Activated CD4-positive, alpha-beta T cell treated with anti-CD3 and anti-CD28 coated beads, Interleukin-2, amount 50 U/mL, for 1 hour (primary cell): ENCODE measurements at places on chromosomes 2 and 18.

DNA sequence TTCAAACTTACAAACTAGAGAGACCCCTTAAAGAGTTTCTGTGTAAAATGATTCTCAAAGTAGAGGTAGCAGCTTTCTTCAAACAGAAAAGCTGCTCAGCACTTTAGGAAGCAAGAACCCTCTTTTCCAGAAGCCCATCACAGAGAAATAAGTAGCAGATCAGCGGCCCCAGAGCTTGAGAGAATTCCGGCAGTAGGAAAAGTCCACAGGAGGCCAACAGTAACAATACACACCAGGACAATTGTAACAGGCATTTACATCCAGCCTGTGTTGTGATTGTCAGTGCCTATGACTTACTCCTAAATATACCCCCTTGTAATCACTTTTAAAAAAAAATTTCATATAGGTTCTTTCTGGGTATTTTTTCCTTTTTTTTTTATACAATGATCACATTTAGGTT lies 161.4 kb upstream of the ACVR2A start:
- no peak for DNase-seq

DNA sequence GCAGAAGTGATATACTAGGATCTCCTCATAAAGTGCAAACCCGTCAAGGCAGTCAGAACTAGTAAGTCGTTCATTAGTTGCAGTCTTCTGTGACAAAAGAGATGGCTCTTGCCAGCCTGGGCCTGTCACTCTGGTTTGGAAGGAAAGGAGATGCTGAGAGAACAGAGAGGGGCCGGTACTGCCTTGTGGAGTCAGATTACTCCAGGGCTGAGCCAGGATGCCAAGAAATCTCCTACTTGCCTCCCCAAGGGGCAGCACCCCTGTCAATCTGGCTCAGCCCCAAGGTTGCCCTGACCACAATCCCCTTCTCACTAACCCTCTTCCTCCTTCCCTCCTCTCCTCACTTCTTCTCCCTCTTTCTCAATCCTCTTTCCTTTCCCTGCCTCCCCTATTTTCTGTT lies 62.9 kb upstream of the ASPRV1 start:
- no peak for DNase-seq

DNA sequence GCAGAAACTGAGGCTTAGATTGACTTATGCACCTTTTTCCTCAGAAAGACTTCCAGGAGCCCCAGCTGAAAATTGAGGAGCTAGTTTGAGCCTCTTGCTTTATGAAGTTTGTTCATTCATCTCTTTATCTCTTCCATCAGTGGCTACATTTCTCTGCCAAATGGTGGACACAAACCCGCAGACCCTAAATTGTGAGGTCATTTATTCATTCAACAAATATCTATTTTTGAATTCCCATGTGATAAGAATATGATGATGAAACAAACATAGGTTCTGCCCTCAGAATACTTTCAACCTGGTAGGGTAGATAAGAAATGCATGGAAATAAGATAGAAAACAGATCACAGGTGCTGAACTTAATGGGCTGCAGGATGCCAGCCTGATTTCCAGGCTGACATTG lies 309.4 kb downstream of the TNS1 start:
- DNase-seq = no peak

GRCh38 chr2:68733365-68733764 lies 1.2 kb upstream of the ARHGAP25 start:
- DNase-seq = no peak

DNA sequence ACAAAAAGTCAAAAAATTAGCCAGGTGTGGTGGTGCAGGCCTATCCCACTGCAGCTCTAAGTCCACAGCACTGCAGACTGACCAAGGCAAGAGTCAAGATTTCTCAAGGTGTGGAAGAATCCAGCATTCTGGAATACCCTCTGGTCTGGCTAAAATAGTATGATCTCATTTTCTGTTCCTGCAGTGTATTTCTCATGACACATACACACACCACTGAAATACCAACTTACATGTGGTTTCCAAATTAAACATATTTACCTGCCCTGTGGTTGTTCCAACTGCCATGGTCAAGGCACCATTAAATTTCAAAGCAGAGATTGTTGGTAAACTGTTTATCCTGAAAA lies 30.9 kb downstream of the NOL10 start:
- DNase-seq = no peak

DNA sequence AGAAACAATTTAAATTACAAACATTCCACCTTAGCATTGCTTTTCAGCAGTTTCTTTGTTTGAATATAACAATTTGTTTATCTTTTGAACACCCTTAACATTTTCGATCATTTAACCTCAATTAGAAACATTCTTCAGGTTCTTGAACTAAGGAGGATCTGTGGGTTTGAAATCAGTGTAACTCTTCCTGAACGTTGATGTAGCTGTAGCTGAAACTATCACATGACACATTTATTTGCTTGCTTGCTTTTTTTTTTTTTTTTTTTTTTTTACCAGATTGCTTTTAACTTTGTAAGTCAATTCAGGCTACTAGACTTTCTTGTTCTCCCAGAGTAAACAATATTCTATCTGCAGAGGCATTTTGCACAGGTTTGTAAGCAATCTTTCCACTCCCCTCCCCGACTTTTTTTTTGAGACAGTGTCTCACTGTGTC lies 47.6 kb downstream of the GPD2 start:
- no peak for DNase-seq

DNA sequence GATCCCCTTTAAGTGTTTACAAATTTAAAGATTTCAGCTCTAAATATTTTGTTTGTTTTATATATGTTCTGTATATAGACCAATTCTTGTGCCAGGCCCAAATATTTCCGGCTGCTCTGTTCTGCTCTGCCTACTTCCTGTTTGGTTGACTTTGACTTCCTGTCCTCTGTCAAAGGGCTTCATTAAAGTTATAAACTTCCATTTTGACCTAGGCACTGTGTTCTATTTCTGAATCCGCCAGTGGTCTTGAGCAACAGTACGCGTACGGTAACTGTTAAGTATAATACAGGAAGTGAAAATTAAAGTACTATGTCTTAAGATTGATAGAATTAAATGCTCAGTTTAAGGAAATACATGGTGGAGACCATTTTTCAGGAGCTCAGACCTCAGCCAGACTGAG lies 13.5 kb upstream of the REL start:
- DNase-seq = no peak

- DNase-seq = no peak
Measured at GRCh38 chr2:71060871-71061270, 7.6 kb upstream of the NAGK start.

DNA sequence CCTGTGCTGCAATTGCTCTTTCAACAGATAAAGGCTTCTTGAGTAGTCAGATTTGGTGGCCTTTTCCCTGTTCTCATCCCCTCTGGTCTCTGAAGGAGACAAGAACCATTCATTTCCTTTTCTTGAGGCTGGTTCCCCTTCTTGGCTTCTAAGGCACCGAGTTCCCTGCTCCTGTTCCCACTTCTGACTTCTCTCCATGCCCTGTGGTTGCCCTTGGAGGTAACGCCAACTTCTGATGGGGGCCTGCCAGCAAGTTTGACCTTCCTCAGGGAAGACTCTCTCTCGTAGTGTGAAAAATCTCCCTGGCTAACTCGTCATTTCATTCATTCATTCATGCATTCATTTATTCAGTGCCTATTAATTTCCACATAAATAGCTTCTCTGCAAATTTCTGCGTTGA lies 302.4 kb upstream of the SOX11 start:
- no peak for DNase-seq

DNA sequence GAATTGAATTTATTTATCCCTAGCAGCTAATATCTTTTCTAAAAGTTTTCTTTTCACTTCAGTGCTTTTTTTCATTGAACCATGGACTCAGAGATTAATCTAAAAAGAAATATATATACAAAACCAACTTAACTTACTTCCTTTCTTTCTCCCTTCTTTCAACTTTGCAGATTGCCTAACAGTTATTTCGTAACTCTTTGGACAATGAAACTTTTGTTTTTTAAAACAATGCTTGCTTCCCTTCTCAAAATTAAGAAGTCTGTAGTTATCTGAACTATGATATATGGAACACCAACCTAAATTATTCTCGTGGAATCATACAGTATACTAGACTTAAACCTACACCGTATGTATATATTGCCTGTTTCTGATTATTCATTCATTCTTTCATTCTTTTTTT lies 62.9 kb downstream of the MIB1 start:
- no peak for DNase-seq

DNA sequence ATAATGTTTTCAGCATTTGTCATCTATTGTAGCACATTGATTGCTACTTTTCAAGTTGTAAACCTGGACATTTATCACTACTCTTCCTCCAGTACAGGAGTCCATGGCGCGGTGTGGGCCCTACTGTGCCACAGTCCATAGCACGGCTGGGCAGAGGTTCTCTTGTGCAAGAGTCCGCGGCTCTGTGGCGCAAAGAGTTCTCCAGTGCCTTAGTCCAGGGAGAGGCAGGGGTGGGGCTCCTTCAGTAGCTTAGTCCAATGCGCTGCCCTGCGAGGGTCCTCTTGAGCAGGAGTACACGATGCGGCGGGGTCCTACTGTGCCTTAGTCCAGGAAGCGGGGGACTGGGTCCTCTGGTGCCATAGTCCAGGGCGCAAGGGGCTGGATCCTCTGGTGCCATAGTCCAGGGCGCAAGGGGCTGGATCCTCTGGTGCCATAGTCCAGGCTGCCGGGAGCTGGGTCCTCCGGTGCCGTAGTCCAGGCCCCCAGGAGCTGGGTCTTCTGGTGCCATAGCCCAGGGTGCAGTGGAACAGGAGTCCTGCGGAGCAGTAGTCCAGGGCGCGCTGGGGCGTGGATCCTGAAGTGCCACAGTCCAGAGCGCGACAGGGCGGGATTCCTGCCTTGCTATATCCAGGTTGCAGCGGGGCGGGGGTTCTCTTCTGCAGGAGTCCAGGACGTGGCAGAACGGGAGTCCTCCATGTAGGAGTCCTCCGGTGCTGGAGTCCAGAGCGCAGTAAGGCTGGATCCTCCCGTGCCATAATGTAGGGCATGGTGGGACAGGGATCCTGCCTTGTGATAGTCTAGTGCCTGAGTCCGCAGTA lies 129.3 kb downstream of the CCDC74A start:
- no peak for DNase-seq

GRCh38 chr2:42755191-42755880 lies 8.6 kb downstream of the OXER1 start:
- DNase-seq = no peak

DNA sequence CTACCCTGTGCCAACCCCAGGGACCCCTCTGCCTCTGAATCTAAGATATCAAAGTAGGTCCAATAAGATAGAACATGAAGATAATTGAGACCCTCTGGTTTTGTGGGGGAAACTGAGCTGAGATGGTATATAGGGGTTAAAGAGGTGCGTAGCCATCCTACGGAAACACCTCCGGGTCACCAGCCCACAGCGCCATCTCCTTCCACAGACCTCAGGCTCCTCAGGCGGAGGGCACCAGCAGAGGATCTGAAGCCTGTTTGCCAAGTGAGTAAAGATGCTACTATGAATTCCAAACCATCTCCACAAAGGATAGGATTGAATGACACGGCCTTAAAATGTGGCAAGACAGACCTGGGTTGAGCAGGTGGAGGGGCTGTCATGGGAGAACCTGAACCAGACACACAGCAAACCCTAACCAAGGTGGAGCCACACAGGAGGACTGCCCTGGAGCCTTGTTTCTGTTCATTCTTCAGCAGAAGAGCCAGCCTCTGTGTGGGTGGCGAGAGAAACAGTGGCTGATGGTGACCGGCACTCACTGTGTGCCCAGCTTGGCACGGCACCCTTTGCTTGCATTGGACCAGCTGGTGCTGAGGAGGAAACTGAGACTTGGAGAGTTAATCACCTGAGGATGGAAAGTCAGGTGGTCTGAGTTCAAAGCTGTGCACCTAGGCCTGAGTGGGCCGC lies 10.2 kb downstream of the GBX2 start:
- DNase-seq = no peak

GRCh38 chr2:39991298-39991697 lies 212.2 kb upstream of the THUMPD2 start:
- DNase-seq = no peak

GRCh38 chr2:231007286-231008098 lies 11.6 kb downstream of the SPATA3 start:
- DNase-seq = no peak

GRCh38 chr2:67465623-67466022 lies 68.5 kb downstream of the ETAA1 start:
- no peak for DNase-seq

GRCh38 chr2:658426-658825 lies 18.8 kb downstream of the TMEM18 start:
- DNase-seq = no peak

- no peak for DNase-seq
Measured at GRCh38 chr18:44807766-44808165, 127.1 kb downstream of the SETBP1 start.

DNA sequence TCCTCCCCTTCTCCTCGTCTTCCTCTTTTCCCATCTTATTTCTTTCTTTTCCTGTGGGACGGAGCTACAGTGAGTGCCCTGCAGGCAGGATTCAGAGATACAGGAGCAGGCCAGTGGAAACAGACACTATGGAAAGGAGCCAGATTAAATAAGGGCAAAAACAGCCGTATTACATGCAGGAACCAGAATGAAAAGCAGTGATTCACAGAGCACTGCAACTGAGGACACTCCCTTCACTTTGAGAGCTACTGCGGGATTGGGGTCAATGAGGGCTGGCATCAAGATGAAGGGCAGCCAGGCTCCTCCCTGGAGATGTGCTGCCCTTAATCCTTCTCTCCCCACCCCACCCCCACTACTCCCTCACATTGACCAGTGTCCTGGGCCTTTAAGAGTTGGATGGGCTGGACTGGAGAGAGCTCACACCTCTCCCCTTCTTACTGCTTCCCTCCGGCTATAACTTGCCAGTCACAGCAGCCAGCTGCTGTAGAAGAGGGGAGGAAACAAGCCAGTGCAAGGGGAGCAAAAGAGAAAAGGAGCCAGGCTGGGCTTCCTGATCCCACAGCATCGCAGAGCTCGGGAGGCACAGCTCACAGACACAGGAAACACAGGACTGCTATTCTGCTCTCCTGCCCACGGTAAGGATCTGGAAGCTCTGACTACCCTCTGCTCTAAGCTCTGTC lies at the start of gene PLCD4:
PLCD4 (plus strand) TSS at position 464 of the 680 bp plus-strand sequence. CDS start 7,841 bp downstream, outside the sequence.
- no peak for DNase-seq

- DNase-seq = no peak
Measured at GRCh38 chr2:240603846-240604245, 17.3 kb downstream of the CAPN10 start.

GRCh38 chr18:10973567-10974203 lies 175.7 kb downstream of the PIEZO2 start:
- DNase-seq = no peak

- DNase-seq = no peak
Measured at GRCh38 chr2:241763551-241764274, 12.9 kb upstream of the GAL3ST2 start.

GRCh38 chr18:23550898-23551297 lies 35.4 kb downstream of the NPC1 start:
- no peak for DNase-seq

DNA sequence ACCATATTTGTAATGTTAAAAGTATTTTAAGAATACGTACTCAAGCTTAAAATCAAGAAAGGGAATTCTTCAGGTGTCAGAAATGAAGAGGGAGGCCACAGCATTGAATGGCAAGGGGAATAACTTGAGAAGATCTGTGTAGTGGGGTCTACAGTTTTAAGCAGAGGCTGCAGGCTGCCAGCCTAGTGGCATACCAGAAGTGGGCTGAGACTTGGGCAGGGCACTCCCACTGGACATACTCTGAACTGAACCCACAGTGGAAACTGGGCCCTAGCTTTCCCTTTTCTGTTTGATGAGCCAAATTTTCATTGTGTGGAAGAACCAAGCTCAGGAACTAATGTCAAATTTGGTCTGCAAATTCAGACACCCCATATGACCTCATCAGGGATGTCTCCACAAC lies 238.8 kb downstream of the PTPRM start:
- no peak for DNase-seq
